ENCODE measurements at places on chromosomes 7 and 10. TPM values are rescaled to one million over a fixed set of nuclear protein-coding genes. Genes with fewer than 3 reads are reported as not detected.

Gene LEP
- 0.05 TPM for total RNA-seq

Gene OPN1SW
- total RNA-seq = not detected

Gene ADGRA1
- total RNA-seq = not detected

Gene HDAC9
- total RNA-seq = 12.2 TPM

Gene IL6
- total RNA-seq = 0.24 TPM

Gene ARMC3
- 0.09 TPM for total RNA-seq

Gene PRTFDC1
- total RNA-seq = 9.1 TPM

Gene HERPUD2
- total RNA-seq = 11.9 TPM

Gene SH2D4B
- total RNA-seq = 0.09 TPM

Gene VTI1A
- 27.0 TPM for total RNA-seq

Gene FZD8
- 4.3 TPM for total RNA-seq

Gene NPTX2
- total RNA-seq = 0.47 TPM

Gene FRMPD2
- total RNA-seq = 0.38 TPM

Gene CHAT
- 0.09 TPM for total RNA-seq

DNA sequence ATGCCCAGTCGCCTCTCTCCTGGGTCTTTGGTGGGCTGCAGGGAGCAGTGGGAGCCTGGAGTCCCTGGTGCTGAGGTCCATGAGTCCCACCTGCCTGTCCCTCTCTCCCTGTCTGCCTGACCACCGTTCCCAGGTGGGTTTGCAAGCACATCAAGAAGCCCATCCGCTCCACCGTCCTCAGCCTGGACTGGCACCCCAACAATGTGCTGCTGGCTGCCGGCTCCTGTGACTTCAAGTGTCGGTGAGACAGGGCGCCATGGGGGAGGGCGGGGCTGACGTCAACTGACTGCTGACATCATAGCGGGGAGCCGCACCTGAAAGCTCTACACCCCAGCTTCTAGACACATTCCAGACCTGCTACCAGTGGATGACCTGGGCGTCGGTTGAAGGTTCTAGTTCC lies 15.2 kb downstream of the ARPC1B start:
- DNase-seq = no peak

- DNase-seq = no peak
Observed at GRCh38 chr7:1975179-1975578, 257.6 kb downstream of the MAD1L1 start.

DNA sequence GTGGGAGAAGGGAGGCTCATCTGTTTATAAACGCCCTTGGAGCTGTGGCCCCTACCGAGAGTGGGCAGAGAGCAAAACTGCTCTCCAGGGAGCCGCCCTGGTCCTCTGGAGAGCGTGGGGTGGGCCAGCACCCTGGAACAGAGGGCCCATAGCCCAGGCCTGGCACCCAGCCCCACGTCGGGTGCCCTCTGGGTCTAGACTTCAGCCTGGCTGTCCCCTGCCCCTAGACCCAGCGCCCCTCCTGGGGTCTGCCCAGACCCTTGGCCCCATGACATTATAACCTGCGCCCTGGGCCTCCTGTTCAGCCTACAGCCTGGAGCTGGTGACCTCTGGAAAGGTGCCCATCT lies 24.7 kb downstream of the GET4 start:
- no peak for DNase-seq

GRCh38 chr10:27104919-27105318 lies 4.6 kb upstream of the ANKRD26 start:
- no peak for DNase-seq

GRCh38 chr10:127824826-127825225 lies 67.9 kb downstream of the CLRN3 start:
- no peak for DNase-seq

GRCh38 chr10:10938676-10939075 lies 79.0 kb upstream of the CELF2 start:
- DNase-seq = no peak

DNA sequence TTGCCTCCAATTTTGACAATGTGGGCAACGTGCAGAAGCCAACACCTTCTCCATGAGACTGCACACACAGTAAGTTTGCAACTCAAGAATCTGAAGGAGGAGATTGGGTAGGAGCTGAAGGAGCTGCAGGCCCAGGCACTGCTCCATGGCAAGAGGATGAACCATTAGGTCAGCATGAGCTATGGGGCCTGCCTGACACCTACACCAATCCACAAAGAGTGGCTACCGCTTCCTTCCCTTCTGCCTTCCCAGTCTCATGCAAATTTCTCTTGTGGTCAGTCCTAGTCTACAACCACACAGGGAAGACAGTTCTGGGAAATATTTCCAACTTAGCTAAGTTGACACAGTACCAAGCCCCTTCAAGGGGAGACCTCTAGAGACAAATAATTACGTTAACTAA lies 142.0 kb upstream of the ADO start:
- DNase-seq = no peak

- DNase-seq = no peak
Observed at GRCh38 chr7:155357573-155358041, 59.9 kb downstream of the INSIG1 start.

DNA sequence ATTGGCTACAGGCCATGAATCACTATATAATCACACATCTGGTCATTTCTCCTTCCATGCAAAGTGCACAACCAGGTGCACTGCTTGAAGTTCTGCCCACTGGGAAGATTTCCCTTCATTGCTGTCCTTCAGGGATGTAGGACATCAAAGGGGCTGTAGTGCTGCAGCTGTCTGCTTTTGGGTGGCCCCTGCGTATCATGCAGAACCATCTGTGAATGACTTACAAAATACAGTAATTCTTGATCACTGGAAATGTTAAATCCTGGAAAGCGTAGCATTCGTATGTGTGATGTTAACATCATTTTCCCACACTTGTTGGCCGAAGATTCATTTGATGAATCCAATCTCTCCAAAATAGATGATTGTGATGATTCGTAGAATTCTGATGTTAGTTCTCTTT lies 22.4 kb downstream of the AKR1C3 start:
- DNase-seq = no peak

DNA sequence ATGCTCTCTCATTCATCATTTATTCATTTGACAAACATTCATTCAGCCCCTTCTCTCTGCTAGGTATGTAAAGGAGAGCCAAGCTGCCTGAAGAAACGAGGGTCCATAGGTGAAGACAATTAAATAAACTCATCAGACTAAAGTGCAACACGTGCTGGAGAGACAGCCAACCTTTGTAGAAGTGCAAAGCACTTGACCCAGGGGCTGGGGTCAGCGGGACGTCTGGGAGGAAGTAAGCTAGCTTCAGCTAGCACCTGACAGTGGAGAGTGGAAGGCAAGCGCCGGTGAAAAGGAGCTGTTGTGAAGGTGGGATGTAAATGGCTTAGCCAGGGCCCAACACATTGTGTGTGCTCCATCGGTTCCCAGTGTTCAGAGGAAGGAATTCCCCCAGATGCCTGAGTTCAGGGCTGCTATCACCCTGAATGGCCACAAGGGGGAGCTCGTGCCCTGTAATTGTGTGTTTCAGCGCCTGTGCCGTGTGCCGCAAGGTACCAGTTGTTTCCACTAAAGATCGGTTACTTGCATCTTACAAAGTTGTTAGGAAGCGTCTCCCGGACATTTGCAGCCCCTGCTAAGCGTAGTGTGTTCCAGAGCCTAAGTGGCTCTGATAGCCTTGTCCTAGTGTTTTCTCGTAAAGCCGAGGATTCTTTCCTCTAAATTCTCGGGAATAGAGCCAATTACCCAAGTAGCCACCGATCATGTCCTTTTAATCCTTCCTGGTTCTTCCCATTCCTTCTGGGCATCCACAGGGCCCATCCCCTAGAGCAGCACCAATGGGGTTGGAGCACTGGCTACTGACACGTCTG lies 30.6 kb downstream of the TLX1 start:
- peak; percentile 44 for DNase-seq

DNA sequence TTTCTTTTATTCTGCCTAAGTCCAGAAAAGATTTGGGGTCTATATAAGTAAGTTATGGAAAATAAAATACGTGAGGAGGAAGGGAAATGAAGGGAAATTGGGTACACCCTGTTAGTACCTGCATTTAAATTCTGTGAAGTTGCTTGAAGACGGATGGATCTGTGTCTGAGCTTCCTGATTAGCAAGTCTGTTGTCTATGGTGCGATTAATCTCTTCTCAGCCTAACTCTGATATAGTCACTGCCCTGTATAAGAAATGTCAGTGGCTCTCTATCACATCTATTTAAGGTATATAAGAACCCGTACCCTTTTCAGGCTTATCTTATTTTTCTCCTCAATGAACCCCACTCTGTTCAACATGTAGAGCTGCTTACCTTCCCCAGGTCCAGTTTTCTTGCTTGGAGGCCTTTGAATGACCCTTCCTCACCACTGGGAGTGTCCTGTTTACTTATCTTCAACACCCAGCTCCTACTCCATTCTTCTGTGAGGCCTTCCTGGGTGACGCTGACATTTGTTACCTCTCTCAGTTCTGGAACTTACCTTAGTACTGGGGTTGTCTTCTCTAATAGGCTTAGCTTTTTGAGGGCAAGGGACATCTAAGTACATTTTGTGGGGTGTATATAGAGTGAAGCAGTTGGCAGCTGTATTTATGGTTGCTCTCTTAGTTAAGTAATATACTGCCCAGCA lies 149.6 kb upstream of the PRPS1L1 start:
- DNase-seq = no peak

- DNase-seq = no peak
Observed at GRCh38 chr7:29234438-29234837, 39.9 kb downstream of the CHN2 start.

DNA sequence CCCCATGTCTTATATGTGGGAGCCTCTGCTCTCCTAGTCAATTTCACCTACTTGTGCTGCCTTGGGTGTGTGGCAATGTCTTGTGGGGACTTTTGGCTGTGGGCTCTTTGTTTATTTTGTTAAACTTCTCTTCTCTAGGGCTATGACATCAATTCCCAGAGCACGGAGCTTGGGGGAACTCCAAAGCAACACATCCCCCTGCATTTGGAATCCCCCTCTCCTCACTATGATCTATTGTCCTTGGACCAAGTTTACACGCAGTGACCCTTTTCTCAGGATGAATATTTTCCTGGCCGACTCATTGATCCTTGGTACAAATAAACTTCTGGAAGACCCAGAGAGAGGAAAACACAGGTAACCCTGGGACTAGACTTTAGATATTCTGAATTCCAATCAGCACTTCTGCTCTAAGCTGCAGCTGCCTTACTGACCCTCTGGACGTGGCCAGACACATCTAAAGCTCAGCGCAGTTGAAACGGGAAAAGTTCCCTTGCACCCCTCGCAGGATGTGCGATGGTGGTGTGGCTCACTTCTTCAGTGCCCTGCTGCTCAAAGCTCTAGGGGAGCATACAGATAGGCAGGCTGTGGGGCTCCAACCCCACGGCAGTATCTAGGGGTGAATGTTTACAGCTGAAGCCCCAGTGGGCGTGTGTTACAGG lies 110.8 kb downstream of the TMEM178B start:
- DNase-seq = no peak

DNA sequence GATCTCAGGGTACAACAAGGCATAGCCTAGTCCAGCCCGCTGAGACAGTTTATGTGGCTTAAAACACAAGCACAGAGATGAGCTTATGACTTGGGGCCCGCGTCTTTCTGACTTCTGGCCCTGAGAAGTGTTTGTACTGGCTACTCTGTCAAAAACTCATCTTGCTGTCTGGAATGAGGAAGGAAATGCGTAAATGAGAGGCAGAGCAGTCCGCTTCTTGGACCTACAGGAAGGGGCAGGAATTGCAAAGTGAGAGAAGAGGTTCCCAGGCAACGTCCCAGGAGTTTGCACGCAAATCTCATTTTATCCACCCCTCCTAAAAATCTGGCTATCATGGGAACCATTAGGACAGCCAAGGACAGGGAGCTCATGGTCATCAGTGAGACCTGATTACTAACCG lies 5.5 kb downstream of the ANXA11 start:
- no peak for DNase-seq

GRCh38 chr10:43125881-43126731 lies 12.1 kb upstream of the CSGALNACT2 start:
- no peak for DNase-seq

GRCh38 chr7:77426052-77426404 lies 9.9 kb upstream of the GSAP start:
- DNase-seq = no peak

- no peak for DNase-seq
Observed at GRCh38 chr10:79242620-79243152, 104.6 kb upstream of the PPIF start.

- DNase-seq = no peak
Observed at GRCh38 chr10:32909456-32909855, 48.6 kb downstream of the ITGB1 start.

- no peak for DNase-seq
Observed at GRCh38 chr7:45625067-45625466, 50.9 kb downstream of the ADCY1 start.

DNA sequence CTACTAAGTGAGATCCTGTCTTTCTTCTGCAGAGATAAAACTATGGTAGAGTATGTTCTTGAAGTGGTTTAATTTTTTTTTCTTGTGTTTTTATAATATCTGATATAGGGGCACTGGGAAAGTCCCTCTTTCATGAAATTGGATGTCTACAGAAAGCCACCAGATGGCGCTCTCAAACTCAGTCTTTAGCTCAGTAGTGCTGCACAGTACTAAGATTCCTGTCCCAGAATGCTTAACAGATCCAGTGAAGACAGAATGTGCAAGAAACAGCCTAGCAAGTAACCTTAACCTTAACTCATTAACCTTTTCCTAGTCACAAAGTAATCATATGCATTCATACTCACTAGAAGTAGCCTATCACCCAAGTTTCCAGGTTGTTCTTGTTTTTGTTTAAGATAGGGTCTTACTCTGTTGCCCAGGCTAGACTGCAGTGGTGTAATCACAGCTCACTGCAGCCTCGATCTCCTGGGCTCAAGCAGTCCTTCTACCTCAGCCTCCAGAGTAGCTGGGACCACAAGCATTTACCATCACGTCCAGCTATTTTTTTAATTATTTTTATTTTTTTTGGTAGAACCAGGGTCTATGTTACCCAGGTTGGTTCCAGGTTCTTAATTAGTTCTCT lies 56.7 kb downstream of the IDE start:
- DNase-seq = peak; percentile 83

GRCh38 chr10:49115015-49115795 lies at the start of gene VSTM4:
Gene VSTM4 (minus strand): TSS chr10:49115522. CDS start chr10:49115485, 37 bp downstream.
- DNase-seq = no peak

DNA sequence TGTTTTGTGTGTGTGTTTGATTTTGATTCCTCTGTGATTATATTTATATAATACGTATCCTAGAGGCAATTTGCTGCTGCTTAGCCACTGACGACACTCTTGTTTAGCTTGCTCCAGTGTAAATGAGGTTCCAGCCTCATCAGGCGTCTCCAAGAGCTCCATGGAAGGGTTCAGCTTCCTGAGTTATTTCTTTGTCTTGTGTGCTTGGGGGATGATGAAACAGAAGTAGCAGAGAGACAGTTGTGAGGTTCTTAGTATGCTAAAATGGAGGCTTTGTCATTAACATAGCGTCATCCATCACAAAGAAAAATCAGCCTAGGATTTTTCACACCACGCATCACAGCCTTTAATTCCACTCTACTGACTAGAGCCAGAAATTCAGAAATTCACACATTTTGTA lies 85.1 kb downstream of the KLF6 start:
- DNase-seq = no peak
